Suppressor macrophage (primary cell): ENCODE measurements at places on chromosomes 2 and 18.

DNA sequence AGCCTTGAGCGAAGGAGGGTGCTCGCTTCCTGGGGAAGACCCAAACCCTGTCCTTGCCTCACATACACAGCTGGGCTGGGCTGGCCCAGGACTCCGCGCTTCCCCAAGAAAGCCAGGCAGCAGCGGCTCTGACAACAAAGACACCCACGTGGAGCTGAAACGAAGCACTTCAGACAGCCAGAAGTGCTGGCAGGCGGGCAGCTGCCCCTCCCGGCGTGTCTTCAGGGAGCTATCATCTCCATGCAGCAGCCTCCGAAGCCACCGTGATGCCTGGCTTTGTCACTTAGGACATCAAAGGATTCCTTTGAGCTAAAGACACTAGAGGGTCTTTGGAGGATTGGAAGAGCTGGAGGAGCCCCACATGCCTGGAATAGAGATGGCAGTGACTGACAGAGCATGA lies 35.2 kb downstream of the C1QL2 start:
- DNase-seq = no peak

DNA sequence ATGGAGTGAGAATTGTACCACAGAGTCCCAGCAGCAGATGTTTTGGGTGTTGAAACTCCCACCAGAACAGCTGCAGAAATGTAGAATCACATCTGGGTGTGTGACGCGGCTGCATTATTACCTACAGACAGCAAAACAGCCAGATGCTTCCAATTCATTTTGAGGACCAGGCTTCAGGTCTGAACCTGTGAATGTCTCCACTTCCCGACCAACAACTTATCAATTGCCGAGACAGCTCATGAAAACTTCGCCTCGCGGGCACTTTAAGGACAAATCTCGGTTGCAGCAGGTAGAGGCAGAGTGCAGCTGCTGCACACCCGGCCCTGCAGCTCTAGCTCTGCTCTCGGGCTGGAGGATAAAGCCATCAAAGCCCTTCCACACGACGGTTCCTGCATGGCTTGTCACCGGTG lies 202.0 kb downstream of the HRH4 start:
- DNase-seq = no peak

DNA sequence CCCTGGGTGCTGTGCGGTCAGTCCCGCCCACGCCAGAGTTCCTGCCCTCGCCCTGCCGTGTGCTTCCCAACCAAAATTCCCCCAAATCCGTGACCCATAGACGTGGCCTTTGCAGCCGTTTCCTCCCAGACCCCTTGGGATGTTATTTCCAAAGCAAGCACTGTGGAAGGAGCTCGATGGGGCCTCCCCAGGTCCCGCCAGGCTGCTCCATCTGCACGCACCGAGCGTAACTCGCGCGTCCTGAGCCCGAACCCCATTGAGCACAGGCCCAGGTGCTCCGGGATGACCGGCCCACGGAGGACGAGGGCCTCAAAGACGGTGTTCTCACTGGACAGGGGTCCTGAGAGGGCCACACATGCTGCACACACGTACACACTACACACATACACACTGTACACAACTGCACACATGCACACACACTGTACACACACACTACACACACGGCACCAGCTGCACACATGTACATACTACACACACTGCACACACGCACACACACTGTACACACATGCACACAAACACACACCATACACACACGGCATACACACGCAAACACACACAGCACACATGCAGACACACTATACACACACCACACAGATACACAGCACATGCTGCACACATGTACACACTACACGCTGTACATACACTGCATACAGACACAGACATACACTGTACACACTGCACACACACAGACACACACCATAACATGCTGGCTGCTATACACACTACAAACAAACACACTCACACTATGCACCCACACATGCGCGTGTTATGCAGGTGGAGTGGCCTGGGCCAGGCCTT lies 431.2 kb upstream of the SALL3 start:
- no peak for DNase-seq

- no peak for DNase-seq
Measured at GRCh38 chr2:140994856-140995255, 1136.0 kb downstream of the LRP1B start.

DNA sequence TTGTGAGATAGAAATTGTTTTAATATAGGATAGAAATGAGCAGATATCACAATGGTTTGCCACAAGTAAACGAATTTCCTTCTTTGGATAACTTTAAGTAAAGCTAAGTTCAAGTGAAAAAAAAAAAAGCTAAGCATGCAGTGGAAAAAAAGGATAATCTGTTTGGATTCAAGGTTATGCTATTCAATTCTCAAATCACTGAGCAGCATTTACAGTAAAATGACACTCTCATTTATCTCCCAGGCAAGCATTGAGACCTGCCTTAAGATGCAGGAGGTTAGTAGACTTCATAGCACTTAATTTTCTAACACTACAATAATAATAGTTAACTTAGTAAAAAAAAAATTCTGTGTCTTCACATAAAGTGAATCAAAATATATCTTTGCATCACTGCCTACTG lies 351.3 kb downstream of the NRXN1 start:
- DNase-seq = no peak

GRCh38 chr18:39172695-39173421 lies 1607.3 kb upstream of the CELF4 start:
- no peak for DNase-seq

- DNase-seq = no peak
Measured at GRCh38 chr2:17915099-17915498, 36.6 kb downstream of the KCNS3 start.

- DNase-seq = peak; percentile 49
Measured at GRCh38 chr2:64678771-64679590, 25.3 kb upstream of the SERTAD2 start.

DNA sequence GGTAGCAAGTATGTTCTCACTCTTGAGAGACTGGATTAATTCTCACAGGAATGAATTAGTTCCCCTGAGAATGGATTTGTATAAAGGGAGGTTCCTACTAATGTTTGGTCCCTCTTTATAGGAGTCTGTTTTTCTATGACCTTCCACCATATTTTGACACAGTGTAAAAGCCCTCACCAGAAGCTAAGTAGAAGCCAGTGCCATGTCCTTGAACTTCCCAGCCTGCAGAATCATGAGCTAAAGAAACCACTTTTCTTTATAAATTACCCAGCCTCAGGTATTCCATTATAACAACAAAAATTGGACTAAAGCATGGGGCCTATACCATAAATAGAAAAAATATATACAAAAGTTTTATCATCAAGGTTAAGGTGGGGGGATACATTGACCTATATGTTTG lies 227.9 kb upstream of the DTNA start:
- DNase-seq = no peak

DNA sequence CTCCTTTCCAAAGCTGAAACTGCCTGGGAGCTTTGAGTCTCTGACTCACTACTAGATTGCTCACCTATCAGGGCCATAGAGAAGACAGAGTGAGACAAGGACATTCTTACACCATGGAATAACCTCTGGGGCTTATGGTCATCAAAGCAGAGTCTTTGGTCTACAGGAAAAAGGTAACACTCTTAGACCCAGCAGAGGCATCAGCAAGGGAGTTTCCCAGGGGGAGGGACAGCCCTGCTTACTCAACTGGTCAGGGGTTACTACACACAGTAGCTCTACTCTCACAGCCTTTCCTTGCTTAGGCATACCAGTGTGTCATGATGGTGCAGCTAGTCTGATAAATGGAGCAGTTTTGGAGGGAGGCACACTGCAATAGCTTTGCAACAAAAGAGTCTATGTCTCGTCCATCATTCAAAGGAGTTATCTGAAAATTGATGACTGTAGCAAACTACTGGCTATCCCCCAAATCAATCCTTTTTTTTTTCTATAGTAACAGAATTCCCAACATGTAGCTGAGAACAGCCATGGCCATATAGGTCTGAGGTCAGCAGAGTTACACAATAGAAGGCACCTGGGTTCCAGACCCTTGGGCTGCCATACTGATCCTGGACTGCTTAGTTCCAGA lies 22.4 kb upstream of the CD28 start:
- DNase-seq = peak; percentile 84

GRCh38 chr2:20556756-20557155 lies 94.1 kb downstream of the HS1BP3 start:
- no peak for DNase-seq

- DNase-seq = no peak
Measured at GRCh38 chr2:32564417-32565035, 63.3 kb upstream of the TTC27 start.

DNA sequence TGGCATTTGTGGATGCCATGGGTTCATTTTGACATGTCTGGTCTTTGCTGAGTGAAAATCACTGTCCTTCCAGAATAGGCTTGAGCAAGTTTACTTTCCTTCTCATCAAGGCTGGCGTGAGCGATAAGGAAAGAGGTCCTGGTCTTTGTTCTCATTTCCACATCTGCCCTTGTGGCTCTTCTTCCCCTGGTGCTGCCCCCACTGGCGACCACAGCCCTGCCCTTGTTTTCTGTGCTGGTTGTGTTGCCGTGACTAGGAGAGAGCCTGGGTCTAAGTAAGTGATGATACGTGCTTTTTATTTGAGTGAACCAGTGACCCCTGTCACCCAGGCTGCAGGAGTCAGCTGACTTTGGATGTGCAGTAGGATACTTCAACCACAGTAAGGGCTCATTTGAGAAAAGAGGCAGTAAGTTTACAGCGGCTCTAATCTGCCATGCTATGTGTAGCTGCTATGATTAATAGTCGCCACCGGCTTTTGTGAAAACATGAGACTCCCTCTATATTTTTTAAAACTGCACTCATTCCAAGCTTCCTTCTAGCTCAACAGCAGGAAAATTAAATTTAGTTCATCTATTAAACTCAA lies 441.7 kb downstream of the RNF144A start:
- peak; percentile 15 for DNase-seq

DNA sequence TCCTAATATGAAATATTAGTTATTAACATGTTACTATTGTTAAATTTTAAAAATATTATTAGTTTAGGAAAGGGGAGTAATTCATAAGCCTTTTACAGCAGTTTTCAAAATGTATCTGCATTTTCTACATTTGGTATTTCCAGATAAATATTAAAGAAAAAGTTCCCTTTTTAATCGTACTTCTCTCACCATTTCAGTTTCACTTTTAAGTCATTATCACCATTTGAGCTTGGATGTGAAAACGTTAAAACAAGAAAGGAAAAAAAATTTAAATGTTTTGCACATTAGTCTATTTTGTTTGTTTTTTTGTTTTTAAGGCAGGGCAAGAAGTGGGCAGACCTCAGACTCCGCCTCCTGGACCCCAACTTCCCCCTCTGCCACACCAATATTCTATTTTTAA lies 3.3 kb upstream of the SRSF7 start:
- peak; percentile 18 for DNase-seq

- no peak for DNase-seq
Measured at GRCh38 chr2:71773218-71773617, 319.9 kb downstream of the DYSF start.

- no peak for DNase-seq
Measured at GRCh38 chr2:71402427-71402826, 50.9 kb upstream of the DYSF start.

DNA sequence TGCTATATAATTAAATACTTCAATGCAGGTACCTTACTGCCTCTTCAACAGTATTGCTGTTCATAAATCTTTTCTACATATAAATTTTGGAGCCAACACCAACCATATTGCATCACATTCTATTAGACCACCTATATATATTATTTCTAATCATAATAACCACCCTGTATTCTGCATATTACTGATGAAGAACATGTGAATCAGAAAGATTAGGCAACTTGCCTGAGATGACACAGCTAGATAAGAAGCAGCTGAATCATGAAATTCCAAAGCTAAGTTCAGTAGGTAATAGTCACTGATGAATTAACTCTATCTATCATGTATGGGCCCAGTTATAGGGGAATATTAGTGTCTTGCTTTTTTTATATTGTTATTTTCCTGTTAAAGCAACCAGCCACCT lies 161.8 kb downstream of the AGPS start:
- DNase-seq = no peak

- no peak for DNase-seq
Measured at GRCh38 chr2:131036269-131036668, 57.0 kb downstream of the FAM168B start.

DNA sequence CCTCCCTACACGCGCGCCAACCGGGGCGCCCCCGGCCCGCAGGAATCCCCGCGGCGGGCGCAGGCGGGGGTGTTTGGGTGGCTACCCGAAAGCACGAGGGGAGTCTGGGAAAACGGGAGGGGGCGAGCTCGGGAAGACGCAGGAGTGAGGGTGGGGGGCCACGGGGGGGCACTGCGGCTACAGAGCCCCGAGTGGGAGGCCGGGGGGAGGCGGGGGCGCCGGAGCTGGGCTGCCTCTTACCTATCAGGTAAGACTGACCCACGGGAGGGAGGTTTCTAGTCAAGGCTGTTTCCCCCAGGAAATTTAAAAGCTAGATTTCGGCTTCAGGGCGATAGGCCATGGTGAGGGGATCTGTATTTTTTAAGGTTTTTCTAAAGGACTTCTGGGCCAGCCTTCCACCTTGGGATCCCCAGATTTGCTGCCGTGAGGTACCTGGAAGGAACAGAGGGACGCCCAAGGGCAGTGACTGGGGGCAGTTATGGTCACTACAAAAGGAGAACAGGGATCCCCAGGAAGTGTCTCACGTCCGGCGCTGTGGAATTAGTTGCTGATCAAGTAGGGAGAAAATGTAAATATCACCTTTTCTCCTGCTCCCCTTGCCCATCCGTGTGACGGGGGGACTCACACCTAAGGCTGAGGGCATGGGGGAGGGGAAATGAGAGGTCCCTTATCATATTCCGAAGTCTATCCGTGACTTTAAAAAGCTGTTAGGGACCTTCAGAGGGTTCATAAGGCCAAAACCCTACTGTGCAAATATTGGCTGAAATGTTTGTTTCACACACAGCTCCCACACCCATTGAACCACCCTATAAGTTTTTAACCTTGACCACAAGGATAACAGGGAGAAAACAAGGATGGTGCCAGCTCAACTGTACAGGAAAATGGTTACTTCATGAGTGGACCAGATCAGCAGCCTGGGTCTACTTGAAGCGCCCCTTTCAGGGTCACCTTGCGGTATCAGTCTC lies 638 bp upstream of the IRS1 start:
- no peak for DNase-seq

GRCh38 chr2:38743672-38744398 lies 7.3 kb downstream of the SRSF7 start:
- no peak for DNase-seq

GRCh38 chr2:150425121-150425955 lies 62.1 kb downstream of the RND3 start:
- DNase-seq = no peak

DNA sequence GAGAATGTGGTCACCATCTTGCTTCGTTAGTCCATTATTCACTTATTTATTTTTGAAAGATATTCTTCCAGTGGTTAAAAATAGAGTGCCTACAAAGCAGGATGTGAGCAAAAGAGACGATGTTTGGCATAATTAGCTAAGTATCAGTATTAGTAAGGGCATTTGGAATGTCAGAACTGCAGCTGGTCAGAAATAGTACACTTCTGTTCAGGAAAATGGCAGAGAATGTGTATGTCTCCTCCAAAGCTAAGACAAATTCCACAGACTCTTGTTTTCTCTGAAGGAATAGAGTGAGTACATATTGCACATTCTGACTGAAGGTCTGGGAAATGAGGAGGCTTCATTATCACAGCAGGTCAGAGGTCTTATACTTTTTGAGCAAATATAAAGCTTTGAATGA lies 209.0 kb downstream of the L3MBTL4 start:
- no peak for DNase-seq
